SW 1271 (cell line): ENCODE measurements at places on chromosomes 2 and 18.
A peak's percentile ranks its signal among the peaks of the same experiment; 100 is the strongest.

- peak; percentile 64 for DNase-seq
Observed at GRCh38 chr2:195657634-195658540, 861 bp downstream of the SLC39A10 start.

DNA sequence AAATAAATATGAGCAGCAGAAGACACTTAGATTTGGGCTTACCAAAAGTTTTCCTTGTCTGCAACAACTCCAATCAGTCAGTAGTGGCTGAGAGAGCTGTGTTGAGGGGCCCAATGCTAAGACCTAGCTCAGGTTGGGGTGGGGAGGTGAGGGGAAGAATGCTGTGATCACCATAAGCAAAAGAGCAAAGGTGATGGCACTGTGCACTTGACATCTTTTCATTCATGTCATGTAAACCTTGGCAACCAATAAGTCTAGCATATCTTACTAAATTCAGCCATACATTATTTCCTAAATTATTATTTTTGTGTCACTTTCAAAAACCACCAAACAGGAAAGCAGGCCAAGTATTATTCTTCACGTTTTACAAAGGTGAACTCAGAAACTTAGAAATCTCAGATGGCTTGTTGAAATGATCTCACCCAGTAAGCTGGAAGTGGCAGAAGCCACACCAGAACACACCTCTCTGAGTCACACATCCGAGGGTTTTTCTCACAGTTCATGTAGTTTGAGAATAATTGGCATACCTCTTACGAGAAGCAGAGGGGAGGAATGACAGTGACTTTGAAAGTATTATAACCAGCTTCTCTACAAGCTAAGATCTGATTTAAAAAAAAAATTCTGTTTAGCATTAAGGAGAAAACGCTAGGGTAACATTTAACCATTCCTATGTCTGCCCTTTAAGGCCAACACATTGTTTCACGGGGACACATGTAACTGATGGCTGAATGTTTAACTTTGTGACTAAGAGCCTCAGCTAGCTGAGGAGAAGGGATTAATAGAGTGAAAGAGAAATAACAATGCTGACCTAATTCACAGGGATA lies 43.3 kb upstream of the SETBP1 start:
- DNase-seq, result no peak

DNA sequence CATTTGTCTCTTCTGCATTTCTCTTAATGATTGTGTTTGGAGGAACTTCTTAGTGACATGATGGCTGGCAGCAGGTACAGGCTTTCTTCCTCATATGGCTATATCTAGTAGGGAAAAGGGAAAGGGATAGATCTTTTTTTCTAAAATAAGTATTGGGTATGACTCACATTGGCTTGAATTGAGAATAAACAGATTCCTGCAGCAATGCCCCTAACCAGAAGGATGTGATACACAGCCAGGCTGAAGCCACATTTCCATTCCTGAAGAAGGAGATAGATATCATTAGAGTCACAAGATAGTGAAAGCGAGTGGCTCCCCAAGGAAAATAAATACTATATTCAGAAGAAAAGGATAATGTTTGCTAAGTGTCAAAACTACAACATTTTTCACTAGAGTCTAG lies 61.1 kb downstream of the VWC2L start:
- no peak for DNase-seq

GRCh38 chr2:117952228-117952627 lies 61.6 kb downstream of the CCDC93 start:
- no peak for DNase-seq

DNA sequence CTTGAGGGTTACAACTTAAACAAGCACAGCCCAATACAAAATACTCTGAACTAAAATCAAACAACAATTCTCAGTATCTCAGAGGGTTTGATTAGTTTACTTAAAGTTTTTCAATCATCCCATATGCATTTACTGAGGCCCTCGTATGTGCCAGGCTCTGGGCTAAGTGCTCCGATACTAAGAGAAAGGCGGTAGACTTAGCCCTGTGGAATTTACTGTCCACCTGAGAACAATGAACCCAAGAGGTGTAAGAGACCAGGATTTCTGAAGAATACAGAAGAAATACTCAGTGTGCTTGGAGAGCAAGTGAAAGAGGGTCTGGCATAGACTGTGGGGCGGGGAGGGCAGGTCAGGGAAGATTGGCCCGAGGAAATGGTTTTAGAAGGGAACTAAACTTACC lies 25.1 kb upstream of the SCYGR1 start:
- no peak for DNase-seq
